Stimulated activated CD4-positive, alpha-beta T cell treated with anti-CD3 and anti-CD28 coated beads, Interleukin-1b, Interleukin-23, amount 100 ng/mL, for 1 hour (primary cell): ENCODE measurements at places on chromosomes 7 and 10.

- DNase-seq, result no peak
These were observed 12.9 kb downstream of the BAG3 start for GRCh38 chr10:119663866-119664698.

DNA sequence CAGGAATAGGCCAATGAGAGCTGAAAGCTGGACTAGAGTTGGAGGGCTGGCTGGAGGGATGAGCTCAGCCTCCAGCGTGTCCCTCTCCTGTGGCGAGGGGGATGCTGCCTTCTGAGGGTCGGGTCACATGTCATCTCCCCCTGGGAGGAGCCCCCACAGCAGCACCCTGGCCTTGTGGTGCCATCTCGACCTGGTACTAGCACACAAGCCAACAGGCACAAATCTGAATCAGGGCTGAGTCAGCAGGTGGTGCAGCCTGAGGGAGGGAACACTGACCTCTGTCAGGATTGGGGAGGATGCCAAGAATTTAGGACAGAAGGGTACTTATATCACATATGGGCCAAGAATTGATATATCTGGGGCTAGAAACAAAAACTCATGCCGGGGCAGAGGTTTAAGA lies 280.4 kb downstream of the CELF2 start:
- no peak for DNase-seq

GRCh38 chr7:4842319-4843064 lies 19.3 kb downstream of the PAPOLB start:
- no peak for DNase-seq

- DNase-seq, result no peak
These were observed 180.7 kb downstream of the EVX1 start for GRCh38 chr7:27423290-27423689.

- DNase-seq, result no peak
These were observed 1525.6 kb downstream of the REEP3 start for GRCh38 chr10:65046831-65047230.

- DNase-seq, result no peak
These were observed 21.9 kb downstream of the DPY19L1 start for GRCh38 chr7:35015346-35015859.

- no peak for DNase-seq
These were observed 358.2 kb upstream of the MEOX2 start for GRCh38 chr7:16044645-16045044.

- no peak for DNase-seq
These were observed 40.4 kb upstream of the ZNF32 start for GRCh38 chr10:43689007-43689491.

- DNase-seq, result no peak
These were observed 113.0 kb downstream of the EXOC4 start for GRCh38 chr7:133365917-133366316.

GRCh38 chr7:111108000-111108399 lies 17.1 kb downstream of the LRRN3 start:
- no peak for DNase-seq

DNA sequence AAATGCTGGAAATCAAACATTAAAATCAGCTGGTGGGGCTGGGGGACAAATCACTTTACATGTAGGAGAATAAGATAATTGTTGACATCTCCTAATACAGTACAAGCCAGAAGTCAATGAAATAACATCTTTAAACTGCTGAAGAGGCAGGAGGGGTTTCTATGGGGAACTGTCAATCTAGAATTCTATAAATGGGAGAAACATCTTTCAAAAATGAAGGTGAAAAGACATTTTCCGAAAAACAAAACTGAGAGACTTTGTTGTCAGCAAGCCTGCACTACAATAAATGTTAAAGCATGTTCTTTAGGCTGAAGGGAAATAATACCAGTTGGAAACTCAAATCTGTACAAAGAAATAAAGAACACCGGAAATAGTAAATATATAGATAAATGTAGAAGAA lies 17.3 kb upstream of the MSRB2 start:
- DNase-seq, result no peak

DNA sequence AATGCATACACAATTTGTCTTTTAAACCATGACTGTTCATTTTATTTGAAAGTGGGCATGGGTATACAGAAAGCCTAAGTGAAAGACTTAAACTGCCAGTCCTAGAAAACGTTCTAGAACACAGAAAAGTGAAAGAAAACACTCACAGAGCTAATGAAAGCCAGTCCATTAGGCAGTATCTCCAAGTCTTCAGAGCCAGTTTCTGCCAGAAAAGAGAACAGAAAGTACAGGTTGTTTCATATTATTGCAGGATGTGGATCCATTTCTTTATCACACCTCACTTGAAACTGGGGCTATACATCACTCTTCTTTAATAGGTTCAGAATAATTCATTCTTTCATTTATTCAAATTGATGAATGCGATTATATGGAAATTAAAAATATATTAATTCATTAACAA lies 7.7 kb downstream of the PON1 start:
- no peak for DNase-seq

DNA sequence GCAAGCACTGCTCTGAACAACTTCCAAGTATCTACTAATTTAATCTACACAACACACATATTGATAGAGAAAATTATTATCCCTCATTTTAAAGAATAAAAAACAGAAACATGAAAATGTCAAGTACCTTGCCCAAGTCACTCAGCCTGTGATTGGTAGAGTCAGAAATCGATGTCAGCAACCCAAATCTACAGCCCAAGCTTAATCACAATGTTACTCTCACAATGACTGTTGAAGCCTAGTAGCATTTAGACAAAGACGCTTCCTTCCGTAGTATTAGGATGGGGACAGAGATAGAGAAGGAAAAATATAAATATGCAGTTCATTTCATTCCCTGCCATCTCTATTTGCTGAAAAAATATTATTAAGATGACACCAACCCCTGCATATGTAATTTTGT lies 242.5 kb downstream of the ELMO1 start:
- no peak for DNase-seq
